ENCODE measurements at places on chromosomes 1 and 21.

GRCh38 chr1:82901561-82901960, 1097.4 kb downstream of the TTLL7 start:
- DNase-seq, result no peak

GRCh38 chr1:201180901-201181300, 9.7 kb upstream of the IGFN1 start:
- DNase-seq, result no peak

- DNase-seq, result no peak
Measured at GRCh38 chr1:234281826-234282489, 91.3 kb upstream of the COA6 start.

DNA sequence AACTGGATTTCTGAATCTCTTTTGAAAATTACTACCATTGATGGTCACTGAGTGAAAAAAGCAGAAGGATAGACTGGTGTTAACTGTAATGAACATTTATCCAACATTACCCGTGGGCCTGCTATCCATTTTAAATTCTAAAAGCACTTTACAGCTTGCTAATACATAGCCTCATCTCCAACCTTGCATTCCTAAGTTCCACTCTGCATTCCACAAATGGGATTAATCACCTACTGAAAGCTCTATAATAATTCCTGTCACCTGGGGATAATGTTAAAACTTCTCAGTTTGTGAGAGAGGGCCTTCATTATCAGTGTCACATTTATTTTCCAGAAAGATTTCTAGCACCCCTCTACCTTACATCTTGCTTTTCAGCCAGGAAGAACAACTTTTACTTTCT, 38.2 kb downstream of the PTPRC start:
- no peak for DNase-seq

- no peak for DNase-seq
Measured at GRCh38 chr1:182602935-182603645, 1.1 kb downstream of the RGS16 start.

DNA sequence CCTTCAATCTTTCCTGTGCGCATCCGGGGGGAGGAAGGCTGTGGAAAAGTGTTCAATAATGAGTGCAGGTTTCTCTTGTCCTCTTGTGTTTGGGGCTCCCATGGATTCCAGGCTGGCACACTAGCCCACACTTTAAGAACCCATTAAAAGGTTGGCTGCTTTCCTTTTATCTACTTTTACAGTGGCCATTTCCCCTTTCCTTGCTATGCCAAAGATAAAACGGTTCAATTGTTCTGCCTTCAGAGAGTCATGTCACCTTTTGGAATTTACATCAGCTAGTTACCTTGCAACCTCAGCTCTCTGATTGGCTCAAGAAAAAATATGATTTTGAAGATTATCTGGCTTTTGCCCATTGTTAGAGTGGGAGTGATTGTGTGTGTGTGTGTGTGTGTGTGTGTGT, 182.3 kb downstream of the SDCCAG8 start:
- DNase-seq, result no peak

DNA sequence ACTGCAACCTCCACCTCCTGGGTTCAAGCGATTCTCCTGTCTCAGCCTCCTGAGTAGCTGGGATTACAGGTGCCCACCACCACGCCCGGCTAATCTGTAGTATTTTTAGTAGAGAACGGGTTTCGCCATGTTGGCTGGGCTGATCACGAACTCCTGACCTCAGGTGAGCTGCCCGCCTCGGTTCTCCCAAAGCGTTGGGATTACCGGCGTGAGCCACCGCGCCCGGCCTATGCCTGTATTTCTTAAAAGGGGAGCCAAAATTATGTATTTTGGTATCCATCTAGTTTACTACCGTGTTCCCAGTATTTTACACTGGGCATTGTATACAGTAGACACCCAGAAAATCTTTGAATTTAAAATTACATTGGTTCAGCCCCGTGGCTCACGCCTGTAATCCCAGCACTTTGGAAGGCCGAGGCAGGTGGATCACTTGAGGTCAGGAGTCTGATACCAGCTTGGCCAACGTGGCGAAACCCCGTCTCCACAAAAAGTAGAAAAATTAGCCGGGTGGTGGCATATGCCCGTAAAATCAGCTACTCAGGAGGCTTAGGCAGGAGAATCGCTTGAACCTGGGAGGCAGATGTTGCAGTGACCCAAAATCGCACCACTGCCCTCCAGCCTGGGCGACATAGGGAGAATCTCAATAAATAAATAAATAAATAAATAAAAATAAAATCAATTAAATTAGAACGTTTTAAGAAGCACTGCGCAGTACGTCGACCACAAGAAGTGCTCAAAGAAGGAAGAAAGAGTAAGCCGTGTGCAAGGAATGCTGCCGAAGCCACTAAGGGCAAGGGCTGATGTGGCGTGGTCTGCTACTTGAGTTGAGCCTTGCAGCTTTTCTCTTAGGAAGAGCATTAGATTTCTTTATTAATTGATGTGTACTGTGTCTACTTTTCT, 1.5 kb upstream of the THRAP3 start:
- DNase-seq, result no peak

All from HS-5 (cell line).